ENCODE measurements at places on chromosomes 13 and 19.

DNA sequence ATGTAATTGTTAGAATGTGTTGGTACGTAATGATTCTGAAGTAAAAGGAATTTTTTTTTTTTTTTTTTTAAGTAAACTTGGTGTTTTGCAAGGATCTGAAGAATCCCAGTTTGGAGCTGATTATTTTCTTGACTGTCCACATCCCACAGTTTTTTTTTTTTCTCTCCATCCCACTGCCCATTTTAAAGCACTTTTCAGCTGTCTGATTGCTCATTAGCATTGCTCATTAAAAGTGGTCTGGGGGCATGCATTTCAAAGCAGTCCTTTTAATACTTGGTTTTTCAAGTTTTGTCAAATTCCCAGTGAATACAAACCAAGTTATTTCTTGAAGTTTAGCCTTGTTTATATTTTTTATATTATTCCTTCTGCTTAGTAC lies 44.1 kb downstream of the SLAIN1 start:
- DNase-seq: no peak

DNA sequence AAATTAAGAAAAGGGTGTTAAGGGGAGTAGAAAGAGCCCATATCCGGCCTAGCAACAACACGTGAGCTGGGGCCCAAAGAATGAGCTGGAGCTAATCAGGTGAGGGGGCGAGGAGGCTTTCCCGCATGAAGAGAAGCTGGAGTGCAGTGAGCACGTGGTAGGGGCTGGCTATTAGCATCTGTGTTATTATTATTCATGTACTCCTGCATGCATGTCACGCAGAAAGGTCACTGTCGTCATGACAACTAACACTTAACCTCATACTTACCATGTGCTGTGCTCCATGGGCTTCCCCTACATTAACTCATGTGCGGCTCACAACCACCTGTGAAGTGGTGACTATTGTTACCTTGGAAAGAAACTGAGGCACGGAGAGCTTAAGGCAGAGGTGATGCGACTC lies 227.6 kb upstream of the UBL3 start:
- DNase-seq: no peak

DNA sequence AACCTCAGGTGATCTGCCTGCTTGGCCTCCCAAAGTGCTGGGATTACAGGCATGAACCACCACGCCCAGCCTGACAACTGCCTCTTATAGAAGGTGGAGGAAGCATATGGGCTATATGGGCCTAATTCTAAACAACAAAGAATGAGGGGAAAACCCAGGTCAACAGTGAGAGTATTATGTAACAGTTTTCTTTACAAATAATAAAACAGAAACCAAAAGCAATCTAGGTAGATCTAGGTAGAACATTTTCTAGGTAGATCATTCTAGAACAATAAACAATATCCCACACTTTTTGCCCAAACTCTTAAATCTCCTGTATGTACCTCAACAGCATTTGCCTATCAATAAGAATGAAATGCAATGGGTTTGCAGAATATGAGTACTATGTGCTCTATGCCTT lies 267.4 kb downstream of the ABCC4 start:
- no peak for DNase-seq

GRCh38 chr19:48152551-48152950 lies 17.6 kb downstream of the LIG1 start:
- DNase-seq: peak; percentile 77

DNA sequence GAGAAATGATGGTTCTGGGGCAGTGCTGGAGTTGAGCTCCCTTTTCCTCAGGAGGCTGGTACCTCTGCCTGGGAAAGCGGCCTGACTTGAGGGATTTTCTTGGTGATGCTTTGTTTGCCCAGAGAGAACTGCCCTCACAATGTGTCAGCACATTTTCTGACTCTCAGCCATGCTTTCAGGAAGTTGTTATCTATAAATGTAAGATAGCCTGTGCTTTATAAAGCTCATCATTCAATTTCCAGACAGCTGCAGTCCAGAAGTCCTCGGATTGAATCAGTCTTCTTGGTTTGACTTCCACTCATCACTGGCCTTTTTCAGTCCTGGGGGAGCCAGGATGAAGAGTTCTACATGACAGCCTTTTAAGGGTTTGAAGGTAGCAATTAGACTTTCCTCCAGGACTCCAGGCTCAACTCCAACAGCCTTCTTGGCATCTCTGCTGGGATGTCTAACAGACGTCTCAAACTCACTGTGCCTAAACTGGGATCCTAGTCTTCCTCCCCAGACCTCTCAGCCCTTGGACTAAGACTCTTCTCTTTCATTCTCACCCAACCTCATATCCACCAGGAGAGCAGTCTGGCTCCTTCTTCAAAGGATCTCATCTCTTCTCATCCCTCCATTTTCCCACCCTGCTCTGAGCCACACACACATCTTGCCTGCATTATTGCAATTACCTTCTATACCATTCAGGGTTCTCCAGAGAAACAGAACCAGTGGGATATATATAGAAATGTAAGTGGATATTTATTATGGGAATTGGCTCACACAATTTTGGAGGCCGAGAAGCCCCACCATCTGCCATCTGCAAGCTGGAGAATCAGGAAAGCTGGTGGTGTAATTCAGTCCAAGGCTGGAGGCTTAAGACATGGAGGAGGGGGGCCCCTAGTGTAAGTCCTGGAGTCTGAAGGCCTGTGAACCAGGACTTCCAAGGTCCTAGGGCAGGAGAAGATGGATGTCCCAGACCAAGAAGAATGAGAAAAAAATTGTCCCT lies 13.1 kb downstream of the ERICH6B start:
- no peak for DNase-seq

DNA sequence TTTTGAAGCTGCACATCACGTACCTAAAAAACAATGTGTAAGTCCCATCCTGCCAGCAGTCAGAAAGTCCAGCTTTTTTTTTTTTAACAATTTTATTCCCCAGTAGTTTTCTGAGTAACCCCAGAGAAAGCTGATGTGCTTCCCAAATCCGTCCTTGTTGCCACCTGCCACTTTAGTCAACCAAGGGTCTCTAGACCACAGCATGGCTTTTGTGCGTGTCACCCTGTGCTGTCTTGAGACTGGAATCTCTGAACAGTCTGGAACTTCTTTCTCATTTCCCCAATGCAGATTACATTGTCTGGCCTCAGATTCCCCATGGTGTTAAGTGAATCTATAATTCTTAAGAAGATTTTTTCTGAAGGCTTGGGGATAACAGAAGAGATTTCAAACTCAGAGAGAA lies 289.2 kb upstream of the KLF12 start:
- no peak for DNase-seq

DNA sequence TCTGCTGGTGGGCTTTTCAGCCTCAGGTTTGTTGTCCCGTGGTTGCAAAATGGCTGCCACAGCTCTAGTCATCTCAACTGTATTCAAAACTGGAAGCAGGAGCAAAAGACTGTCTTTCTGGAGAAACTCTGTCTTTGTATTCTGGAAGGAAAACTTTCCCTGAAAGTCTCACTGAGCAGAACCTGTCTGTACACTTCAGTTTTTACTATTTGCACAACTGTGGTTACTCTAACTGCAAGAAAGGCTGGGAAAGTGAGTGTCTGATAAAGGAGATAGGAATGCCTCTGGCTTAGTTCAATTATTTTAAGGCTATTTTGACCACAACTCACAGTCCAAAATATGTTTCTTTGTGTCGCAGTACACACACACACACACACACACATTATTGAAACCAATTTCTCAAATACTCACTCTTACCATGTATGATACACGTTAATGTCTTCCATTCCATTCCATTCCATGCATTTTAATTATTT lies 49.7 kb upstream of the EHD2 start:
- no peak for DNase-seq

GRCh38 chr19:6616011-6616410 lies 25.1 kb upstream of the CD70 start:
- no peak for DNase-seq

DNA sequence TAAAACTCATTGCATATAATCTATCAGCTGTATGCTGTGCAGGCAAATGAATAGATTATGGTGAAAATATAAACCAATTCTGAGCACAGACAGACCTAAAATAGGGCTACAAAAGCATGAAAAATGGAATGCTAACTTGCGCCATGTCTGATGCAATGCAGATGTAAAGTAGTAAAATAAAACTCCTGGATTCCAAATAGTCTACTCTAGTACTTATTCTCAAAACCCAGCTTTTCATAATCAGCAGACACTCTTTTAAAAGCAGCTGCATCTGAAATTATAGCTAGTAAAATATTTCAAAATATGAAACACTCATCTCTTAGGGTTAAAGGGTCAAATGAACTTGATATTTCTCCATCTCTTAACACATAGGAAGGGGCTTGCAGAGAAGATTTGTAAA lies 4.7 kb upstream of the POMP start:
- DNase-seq: no peak

DNA sequence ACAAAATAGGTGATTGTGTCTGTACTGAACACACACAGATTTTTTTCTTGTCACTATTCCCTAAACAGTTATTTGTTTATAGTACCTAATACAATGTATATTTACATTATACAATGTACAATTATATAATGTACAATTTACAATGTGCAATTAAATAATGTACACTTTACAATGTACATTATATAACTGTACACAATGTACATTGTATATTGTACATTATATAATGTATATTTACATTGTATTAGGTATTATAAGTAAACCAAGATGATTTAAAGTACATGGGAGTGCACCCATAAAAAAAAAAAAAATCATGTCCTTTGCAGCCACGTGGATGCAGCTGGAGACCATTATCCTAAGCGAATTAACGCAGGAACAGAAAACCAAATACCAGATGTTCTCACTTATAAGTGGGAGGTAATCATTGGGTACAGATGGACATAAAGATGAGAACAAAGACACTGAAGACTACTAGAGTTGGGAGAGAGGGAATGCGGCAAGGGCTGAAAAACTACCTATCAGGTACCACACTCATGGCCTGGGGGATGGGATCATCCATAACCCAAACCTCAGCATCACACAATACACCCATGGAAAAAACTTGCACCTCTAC lies 68.1 kb downstream of the ABCC4 start:
- no peak for DNase-seq

GRCh38 chr19:6185835-6186834 lies 50.7 kb downstream of the ACSBG2 start:
- no peak for DNase-seq

DNA sequence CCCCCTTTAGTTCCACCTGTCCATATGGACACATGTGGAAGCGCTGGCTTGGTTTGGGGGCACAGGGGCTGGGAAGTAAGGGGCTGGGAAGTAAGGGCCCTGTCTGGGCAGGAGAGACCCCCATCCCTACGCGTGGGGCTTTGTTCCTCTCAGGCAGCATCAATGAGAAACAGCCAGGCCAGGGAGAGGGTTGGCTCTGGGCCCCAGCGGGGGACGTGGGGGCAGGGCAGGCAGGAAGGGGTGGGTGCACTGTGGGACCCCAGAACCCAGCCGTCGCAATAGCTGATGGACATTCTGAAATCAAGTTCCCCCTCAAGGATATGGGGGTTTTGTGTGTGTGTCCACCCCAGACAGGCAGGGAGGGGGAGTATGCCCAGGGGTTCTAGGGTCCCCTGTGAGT lies 1.2 kb downstream of the NCAN start:
- no peak for DNase-seq

DNA sequence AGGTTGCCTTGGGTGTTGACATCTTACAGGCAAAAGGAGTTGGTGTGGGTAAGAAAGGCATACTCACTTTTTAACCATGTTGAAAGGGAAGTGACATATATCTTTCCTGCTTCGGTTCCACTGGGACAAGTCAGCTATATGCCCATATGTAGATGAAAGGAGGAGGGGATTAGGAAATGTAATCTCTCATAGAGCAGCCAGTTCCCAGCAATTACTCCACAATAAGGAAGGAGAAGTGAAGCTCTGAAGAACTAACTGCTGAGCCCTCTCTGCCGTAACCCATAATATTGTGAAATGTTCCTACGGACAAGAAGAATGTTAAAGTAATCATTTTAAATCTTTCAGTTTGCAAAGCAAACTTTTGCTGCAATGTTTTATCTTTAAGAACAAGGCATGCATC lies 82.2 kb downstream of the EDNRB start:
- DNase-seq: no peak

DNA sequence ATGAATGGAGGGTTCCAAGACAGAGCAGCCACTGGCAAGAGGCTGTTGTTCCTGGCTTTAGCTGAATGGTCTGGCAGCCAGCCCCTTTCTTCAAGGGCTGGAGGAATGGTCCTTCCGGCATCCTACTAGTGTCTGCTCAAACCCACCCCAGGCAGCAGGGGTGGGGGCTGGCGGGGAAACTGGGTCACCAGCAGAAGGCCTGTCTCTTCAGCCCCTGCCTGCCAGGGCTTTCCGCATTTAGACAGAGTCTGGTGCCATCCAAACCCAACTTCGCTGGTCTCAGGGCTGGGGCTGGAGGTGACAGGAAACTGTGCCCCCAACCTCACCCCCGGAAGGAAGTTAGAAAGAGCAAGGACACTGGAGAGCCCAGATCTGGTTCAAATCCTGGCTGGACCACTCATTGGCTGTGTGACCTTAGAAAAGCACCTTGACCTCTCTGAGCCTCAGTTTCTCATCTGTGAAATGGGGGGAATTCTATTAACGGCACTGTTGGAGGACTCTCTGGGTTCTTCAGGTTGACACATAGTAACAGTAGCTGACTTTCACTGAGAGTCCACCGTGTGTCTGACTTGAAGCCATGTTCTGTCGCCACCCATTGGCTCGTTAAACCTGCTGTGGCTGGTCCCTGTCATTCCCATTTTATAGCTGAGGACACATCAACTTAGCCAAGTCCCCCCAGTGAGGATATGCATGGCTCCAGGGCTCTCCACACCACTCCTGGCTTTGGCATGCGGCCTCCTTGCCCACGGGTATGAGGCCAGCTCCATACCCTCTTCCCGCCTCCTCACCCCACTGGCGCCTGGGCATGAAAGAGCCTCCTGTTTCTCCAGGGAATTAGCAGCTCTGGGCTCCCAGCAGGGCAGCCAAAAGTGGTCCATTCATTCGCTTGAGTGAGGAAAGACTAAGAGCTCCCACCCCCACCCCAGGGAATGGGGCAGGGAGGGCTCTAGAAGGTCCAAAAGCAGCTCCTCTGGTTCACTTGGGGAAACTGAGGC lies 2.5 kb upstream of the NR2C2AP start:
- no peak for DNase-seq

GRCh38 chr13:51305271-51305967 lies 34.1 kb upstream of the SERPINE3 start:
- no peak for DNase-seq

DNA sequence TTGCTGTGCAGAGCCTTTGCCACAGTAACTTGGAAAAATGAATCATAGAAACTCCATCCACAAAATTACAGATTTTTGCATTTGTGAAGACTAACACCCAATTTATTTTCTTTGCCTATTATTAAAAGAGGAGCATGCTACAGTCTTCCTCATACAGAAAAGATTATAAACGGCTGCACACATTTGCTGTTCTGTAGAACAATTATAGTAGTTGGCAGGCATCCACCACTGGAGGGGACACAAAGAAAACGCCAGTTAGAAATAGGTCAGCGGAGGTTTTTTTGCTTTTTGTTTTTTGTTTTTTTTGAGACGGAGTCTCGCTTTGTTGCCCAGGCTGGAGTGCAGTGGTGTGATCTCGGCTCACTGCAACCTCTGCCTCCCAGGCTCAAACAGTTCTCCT lies 51.6 kb downstream of the SACS start:
- no peak for DNase-seq

- DNase-seq: no peak
Observed at GRCh38 chr13:50594276-50595051, 249.0 kb downstream of the DLEU7 start.
